ENCODE measurements at places on chromosomes 13 and 19.

DNA sequence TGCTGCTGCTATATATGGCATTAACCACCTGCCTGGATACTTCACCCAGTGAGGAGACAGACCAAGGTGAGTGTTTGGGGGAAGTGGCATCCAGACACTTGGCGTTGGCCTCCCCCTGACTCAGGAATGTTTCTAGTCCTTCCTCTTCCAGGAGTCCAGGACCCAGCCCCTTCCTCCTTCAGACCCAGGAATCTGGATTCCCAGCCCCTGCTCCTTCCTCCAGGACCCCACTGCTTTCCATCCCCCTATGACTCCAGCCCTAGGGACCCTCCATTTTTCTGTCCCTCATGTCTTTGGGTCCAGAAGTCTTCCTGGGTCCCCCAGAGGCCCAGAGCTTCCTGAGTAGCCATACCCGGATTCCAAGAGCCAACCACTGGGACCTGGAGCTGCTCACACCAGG lies 2.1 kb downstream of the PRRG2 start:
- DNase-seq = no peak

- no peak for DNase-seq
Measured at GRCh38 chr19:14370940-14371280, 10.3 kb upstream of the ADGRE5 start.

GRCh38 chr13:24671386-24672113 lies 8.7 kb upstream of the ATP12A start:
- DNase-seq = no peak

- DNase-seq = no peak
Measured at GRCh38 chr19:46015687-46016425, 7.0 kb downstream of the PGLYRP1 start.

- no peak for DNase-seq
Measured at GRCh38 chr13:26497968-26498511, 59.4 kb upstream of the WASF3 start.

All from C1 segment of cervical spinal cord (tissue), 14 donors.